Amniotic epithelial cell (primary cell): ENCODE measurements at places on chromosomes 6 and 20.

GRCh38 chr6:33202799-33203198 lies 1.7 kb upstream of the HSD17B8 start:
- DNase-seq = no peak

- no peak for DNase-seq
These were observed 39.3 kb upstream of the TRAM2 start for GRCh38 chr6:52616059-52616690.

DNA sequence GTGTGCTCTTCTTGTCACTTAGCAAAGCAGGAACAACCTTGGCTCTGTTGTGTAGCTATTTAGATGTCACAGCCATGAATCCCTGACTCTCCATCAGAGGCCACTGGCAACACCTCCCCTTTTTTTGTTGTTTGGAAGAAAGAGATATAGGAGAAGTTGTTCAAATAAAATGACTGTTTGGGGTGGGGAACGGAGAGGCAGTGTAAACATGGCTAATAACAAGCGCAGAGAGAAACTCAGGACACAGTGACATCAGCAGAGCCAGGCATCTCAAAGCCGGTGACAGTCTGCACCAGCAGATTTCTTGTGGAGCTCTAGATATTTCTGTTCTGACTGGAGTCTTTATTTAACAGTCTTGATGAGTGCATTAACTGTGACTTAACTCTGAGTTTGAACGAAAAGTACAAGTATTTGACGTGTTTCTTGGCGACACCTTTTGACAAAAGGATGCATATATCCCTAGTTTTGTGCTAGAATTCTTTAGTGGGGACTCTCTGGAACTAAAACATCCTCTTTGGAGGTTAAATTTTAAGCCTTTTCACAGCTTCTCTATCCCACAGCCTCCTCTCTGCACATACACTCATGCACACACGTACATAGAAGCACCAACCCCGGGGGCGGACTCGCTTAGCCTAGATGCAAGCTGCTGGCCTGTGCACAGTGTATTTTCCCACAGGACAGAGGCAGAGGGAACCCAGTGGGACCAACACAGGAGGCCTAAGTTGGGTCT lies 53.8 kb downstream of the ADAT2 start:
- DNase-seq = no peak

GRCh38 chr6:47579040-47579439 lies 101.5 kb downstream of the CD2AP start:
- no peak for DNase-seq

GRCh38 chr20:59526242-59527225 lies 77.8 kb upstream of the PHACTR3 start:
- no peak for DNase-seq

- no peak for DNase-seq
These were observed 5.3 kb downstream of the TSPYL4 start for GRCh38 chr6:116248577-116248976.

GRCh38 chr6:168427184-168427583 lies 13.8 kb upstream of the SMOC2 start:
- DNase-seq = no peak

DNA sequence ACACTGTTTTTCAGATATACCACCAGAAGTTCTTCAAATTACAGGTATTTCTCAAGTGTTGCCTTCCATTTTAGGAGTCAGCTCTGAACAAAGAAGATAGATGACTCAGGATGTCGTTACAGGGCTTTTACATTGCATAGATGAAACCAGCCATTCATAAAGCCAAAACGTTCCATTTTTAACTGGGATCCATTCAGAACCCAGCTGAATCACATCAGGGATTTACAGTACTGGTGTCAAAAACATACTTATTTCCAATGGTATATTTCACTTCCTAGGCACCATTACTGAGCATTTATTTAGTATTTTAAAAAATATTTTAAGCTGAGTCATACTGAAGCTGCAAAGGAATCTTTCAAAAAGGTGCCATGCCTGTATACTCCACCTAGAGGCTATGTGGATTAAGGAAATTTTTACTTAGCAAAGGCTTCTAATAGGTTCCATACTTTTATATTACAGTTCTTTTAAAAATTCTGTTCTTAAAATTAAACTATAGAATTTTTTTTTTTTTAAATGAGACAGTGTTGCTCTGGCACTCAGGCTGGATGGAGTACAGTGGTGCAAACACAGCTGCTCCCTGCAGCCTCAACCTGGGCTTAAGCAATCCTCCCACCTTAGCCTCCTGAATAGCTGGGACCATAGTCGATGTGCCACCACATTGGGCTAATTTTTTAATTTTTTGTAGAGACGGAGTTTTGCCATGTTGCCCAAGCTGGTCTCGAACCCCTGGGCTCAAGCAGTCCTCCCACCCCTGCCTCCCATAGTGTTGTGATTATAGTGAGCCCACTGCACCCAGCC lies 2.6 kb downstream of the ASF1A start:
- peak; percentile 58 for DNase-seq

DNA sequence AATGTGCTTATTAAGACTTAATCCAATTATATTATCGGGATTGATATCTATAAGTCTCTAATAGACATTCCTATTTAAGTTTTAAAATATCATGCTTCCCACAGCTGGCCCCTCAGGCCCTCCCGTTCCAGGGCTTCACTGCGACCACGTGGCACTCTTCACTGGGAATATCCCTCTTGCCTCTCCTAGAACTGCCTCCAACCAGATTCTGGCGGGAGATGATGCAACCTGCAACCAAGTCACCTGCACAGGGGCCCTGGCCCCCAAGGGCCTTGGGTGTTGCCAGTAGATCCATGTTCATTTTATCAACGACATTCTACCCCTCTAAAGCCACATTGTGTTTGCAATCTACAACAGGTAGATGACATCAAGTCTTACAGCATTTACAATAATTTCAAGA lies 18.4 kb upstream of the RAMACL start:
- DNase-seq = no peak

DNA sequence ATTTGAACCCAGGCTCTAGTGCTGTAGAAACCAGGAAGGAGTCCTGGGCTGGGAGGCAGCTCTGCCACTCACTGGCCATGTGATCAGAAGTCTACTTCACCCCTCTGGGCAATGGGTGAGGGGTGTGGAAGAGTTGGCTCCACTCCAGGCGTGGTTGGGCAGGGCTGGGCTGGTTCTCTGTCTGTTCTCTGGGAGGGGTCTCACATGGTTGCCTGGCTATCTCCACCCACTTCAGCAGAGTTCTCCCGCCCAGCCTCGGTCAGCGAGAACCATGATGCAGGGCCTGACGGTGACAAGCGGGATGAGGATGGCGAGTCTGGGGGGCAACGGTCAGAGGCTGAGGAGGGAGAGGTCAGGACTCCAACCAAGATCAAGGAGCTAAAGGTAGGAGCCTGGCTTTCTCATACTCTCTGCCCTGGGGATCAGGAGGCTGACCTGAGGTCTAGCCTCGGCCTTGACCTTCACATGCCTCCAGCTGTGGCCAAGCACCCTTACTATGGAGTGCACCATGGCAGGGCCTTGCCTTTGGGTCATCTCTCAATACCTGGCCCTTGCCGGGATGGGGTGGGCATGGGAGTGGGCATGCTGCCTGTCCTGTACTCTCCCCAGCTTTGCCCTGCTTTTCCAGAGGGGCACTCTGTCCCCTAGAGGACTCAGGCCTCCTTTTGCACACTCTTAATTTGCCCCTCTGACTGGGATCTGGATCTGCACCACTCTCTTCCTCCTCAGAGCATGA lies 39.6 kb downstream of the EPB41L1 start:
- no peak for DNase-seq

- DNase-seq = no peak
These were observed 349.9 kb downstream of the UTRN start for GRCh38 chr6:144635051-144635450.

- DNase-seq = peak; percentile 67
These were observed 32.5 kb downstream of the ANKEF1 start for GRCh38 chr20:10067321-10067720.

DNA sequence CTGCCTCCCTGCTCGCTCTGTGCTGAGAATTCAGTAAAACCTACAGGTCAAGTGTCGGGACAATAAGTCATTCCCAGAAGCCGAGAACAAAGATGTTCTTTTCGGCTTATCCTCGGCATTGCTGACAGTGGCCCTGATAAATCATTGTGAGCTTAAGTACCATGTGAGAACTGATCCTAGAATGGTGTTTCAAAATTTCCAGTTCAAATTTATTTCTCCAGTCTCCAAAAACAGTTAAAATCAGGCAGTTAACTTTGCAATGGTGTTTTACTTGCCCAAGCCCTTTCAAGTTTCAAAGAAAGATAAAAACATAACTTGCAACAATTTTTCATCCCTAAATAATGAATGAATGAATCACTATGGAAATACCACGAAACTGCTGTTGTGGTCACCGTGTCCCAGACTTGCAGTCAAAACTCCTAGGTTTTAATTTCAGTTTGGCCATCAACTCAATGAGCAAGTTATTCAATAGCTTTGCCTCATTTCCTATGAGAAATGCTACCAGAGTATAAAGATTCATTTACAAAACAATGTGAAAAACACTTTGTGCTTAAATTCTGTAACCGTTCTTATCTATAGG lies 4.3 kb downstream of the ATP5F1E start:
- DNase-seq = peak; percentile 81

GRCh38 chr20:10665027-10665561 lies 8.7 kb downstream of the JAG1 start:
- no peak for DNase-seq

DNA sequence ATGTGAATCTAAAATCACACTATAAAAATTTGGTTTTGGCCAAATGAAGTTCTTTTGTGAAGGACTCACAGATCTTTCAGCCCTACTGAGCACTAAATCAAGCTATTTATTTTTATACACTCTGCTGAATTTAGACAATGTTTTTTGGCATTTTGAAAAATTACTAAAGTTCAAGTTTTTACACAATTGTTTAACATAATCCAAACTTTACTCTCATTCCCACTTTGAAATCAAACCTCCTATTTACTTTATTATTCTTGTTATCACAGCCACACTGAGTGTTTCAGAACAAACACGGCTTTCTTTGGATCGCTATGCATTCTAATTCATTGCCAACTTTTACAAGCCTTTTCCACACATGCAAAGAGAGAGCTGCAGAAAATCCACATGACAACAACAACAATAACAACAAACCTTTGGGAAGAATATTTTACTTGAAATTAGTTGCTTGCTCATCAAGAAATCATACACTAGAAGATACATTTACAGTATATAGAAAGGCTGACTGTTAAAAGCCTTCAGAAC lies 49.1 kb upstream of the TMEM30A start:
- DNase-seq = no peak

GRCh38 chr6:1103945-1104623 lies 207.8 kb upstream of the FOXQ1 start:
- no peak for DNase-seq

GRCh38 chr6:107670792-107671199 lies 153.3 kb downstream of the SCML4 start:
- DNase-seq = peak; percentile 47

DNA sequence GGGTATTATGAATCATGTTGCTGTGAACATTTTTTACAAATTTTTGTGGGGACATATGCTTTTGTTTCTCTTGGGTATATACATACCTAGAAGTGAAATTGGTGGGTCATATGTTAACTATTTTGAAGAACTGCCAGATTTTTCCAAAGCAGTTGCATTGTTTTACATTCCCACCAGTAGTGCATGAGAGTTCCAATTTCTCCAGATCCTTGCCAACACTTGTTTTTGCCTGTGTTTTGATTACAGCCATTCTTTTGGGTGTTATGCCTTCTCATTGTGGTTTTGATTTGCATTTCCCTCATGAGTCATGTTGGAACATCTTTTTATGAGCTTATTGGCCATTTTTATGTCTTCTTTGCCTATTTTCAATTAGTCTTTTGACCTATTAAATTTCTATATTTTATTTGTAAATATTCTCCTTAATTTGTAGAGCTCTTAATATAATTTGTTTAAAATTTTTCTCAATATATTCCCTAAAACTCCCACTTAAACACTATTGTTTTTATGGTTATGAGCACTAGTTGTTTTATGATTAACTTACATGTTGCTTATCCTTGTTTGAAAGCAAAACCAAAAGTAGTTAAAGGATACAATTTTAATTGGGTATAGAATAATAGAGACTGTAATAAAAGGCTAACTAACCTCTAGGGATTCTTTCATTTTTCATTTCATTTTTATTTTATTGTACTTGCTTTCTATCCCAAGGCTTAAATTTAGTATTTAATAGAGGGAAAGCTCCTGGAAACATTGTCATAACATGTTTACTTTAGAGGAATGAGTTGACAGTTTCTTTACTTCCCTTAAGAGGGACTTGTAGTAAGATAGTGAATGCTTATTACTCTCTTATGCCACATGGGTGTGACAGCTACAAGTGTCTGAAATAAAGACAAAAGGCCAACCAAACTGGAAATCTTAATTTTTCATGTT lies 5.5 kb downstream of the UBR2 start:
- DNase-seq = peak; percentile 84

DNA sequence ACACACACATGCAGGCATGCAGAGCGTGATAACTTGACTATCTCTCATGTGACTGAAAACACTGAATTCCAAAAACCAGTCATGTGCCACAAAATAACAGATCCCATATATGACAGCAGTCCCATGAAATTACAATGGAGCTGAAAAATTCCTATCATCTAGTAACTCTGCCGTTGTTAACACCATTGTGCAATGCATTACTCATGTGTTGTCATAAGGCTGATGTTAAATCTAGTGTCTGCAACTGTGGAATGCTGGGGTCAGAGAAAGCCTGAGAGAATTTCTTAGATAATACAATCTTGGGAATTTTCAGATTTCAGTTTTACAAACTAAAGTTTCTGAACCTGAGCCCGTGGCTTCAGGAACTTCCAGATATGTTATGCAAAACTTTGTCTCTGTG lies 70.2 kb downstream of the LYRM4 start:
- DNase-seq = peak; percentile 97

GRCh38 chr6:109102762-109103161 lies 7.5 kb downstream of the CEP57L1 start:
- DNase-seq = no peak

DNA sequence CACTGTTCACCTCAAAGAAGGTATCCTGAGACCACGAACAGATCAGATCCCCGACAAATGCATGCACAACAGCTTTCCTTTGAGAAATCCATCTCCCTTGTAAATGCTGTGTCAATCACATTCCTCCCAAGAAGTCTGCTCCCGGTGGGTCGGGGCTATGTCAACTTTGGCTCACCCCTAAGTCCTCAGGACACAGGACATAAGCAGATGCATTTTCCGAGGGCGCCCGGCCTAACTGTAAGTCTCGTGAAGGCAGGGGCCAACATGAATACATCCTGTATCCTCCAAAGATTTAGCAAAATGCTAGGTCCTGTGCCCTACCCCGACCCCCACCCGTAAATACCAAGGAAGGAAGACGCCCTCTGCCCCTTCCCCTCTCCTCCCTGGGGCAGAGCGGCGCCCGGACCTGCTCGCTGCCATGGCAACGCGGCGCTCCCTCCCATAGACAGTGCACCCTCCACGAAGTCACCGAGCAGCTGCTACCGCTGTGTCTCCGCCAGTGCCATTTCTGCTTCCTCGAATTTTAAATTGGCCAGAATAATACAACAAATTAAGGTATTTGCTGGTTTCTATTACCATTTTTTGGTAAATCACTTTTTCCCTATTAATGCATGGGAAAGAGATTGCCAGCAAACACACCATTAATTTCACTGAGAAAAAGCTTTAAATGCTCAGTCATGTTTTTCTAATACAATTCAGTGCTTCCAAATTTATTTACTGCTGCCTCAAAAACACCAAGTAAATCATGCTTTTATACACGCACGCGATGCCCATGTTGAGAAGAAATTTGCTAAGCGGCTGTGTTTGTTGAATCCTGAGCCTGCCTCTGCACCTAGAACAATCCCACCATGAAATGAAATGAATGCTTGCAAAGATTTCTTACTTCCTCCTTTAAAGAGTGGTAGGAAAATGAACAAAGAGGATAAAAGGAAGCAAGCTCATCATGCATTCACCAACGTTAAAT lies 100.6 kb downstream of the PCSK2 start:
- no peak for DNase-seq

GRCh38 chr20:61748376-61748775 lies 317.3 kb downstream of the TAF4 start:
- DNase-seq = peak; percentile 13

GRCh38 chr6:45438849-45439406 lies 61.2 kb upstream of the SUPT3H start:
- peak; percentile 89 for DNase-seq
